Naive thymus-derived CD4-positive, alpha-beta T cell (primary cell): ENCODE measurements at places on chromosomes 6 and 20. TPM values are rescaled to one million over a fixed set of nuclear protein-coding genes. Genes with fewer than 3 reads are reported as not detected.
A peak's percentile ranks its signal among the peaks of the same experiment; 100 is the strongest.

GRCh38 chr6:109143191-109143590, 47.9 kb downstream of the CEP57L1 start:
- no peaks in the 10 kb centered on the region for H3K4me1 ChIP-seq
- no peaks in the 10 kb centered on the region for H3K36me3 ChIP-seq
- no peak overlapping the region for H3K4me3 ChIP-seq
- no peak overlapping the region for H3K27ac ChIP-seq
- DNase-seq, result no peak

Gene LHFPL5
- total RNA-seq, result not detected

GRCh38 chr6:61555993-61556392, 730.0 kb downstream of the KHDRBS2 start:
- no peak for DNase-seq
- H3K4me1 ChIP-seq, result no peaks in the 10 kb centered on the region
- H3K4me3 ChIP-seq, result no peak overlapping the region
- H3K36me3 ChIP-seq, result no peaks in the 10 kb centered on the region

DNA sequence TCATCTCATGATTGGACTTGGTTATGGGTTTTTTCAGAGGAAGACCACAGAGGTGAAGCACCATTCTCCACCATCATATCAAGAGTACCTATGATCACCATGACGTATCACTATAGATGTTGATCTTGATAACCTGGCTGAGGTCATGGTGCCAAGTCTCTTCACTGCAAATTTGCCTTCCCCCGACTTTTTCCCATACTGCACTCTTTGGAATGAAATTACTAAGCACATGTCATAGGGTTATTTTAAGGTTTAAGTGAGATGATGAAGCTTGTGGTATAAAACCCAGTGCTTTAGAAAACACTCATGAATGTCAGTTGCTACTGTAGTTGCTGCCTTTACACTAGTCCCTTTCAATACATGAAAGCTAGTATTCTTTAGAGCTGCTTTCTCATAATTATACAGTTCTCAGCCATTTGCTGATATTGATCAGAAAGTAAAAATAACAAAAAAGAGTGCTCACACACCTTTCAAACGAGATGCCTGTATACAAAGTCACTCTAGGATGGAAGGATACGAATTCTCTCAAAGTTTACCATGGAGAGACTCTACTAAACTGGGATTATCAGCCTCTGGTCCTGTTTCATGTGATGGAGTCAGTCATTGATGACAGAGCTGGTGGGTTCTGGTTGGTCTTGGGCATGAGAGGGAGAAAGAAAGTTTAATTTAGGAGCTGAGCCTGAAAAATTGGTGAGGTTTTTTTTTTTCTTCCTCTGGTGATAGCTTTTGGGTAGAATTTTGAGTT, 228.1 kb downstream of the PRL start:
- no peak overlapping the region for H3K27ac ChIP-seq
- no peaks in the 10 kb centered on the region for H3K36me3 ChIP-seq
- no peak overlapping the region for H3K4me3 ChIP-seq
- no peak for DNase-seq
- H3K4me1 ChIP-seq, result no peaks in the 10 kb centered on the region
- no peaks in the 10 kb centered on the region for H3K27me3 ChIP-seq

DNA sequence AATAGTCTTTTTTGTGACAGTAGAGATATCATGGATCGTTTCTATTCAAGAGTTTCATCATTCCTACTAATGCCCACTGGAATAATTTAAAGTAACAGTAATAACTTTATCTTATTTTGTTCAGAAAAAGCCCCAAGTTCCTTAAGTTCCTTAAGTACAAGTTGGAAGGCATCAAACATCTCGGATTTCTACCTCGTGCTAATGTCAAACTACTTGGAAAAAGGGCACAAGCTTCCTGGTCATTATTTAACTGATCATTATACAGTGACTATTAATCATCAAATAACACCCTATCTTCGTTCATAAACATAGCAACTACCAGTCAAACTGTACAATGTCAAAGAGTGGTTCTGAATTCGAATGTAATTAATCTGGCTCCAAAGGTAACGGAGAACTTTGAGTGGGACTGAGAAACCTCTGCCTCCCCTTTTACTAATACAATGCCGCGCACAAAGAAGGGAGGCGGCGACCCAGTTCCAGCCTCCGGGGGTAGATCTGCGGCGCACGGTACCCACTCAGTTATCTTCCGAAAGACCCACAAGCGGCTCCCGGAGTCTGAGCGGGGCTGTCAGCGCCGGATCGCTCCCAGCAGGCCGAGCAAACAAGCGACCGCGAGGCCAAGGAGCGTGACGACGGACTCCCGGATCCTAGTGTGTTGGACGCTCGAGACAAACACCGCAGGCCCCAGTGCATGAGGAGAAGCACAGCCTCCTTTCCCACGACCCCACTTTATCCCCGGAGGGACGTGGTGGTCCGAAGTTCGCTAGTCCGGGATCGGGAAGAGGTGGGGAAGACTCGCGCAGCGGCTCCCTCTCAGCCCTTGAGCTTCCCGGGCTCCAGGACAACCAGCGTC, 716 bp downstream of the SHPRH start:
- H3K36me3 ChIP-seq, result peaks cover 5% of the 10 kb centered on the region
- DNase-seq, result peak; percentile 28
- peak overlapping the region; percentile 88 for H3K4me3 ChIP-seq
- no peaks in the 10 kb centered on the region for H3K27me3 ChIP-seq
- H3K4me1 ChIP-seq, result peaks cover 26% of the 10 kb centered on the region
- H3K27ac ChIP-seq, result peak overlapping the region; percentile 84

Gene DDAH2
- 11.3 and 12.2 TPM in 2 replicates for total RNA-seq
